ENCODE measurements at places on chromosomes 7 and 10.

- DNase-seq = no peak
These were observed 32.8 kb downstream of the HIPK2 start for GRCh38 chr7:139744768-139745677.

DNA sequence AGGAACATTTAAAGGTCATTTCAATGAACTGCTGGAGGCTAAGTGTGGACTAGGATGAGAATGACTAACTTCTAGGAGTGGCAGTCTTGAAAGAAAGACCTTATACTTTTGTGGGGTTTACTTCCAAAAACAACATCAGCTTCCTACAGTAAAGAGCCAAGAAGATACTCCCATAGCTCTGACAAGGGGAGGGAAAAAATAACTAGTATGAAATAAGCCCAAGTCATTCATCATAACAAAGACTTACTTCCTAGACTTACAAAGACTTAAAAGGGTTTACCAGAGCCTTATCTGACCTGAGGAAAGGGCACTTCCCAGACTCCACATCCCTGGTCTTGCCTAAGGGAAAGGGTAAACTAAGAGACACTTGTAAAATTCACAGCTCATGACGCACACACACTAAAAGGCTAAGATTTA, 31.7 kb downstream of the ARHGAP12 start:
- DNase-seq = no peak

GRCh38 chr7:106794276-106795083, 70.6 kb upstream of the PIK3CG start:
- no peak for DNase-seq

DNA sequence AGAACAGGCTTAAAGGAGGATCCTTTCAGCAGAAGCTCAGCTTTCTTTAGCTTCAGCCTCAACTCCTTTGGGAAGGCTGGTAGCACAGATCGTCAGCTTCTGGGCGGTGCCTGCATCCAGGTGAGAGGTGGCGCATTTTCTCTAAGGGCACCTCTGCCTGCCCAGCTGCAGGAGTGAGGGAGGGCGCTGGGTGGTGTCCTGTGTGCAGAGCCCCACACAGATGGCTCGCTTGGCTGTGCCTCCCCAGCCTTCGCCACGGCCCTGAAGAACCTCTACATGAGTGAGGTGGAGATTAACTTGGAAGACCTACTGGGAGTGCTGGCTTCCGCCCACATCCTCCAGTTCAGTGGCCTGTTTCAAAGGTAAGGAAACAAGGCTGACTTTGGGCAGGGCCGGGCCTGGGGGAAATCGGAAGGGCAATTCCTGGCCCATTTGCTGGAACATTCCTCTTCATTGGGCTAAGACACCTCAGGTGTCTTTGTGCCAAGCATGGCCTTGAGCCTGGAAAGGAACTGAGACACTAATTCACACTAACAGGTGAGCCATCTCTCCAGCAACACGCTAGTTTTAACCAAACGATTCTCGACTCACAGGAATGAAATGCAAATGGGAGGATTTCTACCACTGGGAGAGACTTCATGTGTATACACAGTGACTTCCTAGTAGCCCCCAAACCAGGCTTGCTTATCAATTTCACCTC, 19.9 kb downstream of the BTBD16 start:
- DNase-seq = no peak

DNA sequence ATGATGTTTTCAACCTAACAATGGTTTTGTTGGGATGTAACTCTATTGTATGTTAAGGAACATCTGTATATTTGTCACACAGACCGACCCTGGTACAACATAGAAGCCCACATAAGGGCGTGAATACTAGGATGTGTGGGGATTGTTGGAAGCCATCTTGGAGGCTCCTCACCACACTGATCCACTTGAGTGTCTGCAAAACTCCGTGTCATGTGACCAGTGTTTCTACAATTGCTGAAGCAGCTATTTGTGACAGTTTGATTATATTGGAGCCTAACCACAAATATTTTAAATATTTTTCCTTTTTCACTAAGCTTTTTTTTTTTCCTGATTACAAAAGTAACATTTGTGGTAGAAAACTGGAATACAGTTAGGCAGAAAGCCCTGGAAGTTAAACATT, 27.9 kb downstream of the RALA start:
- no peak for DNase-seq

Data from hypothalamus (tissue), 51 donors.